ENCODE measurements at places on chromosomes 12 and 14. TPM values are rescaled to one million over a fixed set of nuclear protein-coding genes. Genes with fewer than 3 reads are reported as not detected.

GLT8D2 gene
- total RNA-seq = 16.1 TPM

GRCh38 chr14:55508676-55509075 is 68.3 kb upstream of the TBPL2 start:
- H3K4me1 ChIP-seq = no peaks in the 10 kb centered on the region
- H3K27me3 ChIP-seq = no peaks in the 10 kb centered on the region
- H3K4me3 ChIP-seq = no peak overlapping the region
- no peak for DNase-seq
- H3K36me3 ChIP-seq = no peaks in the 10 kb centered on the region

GRCh38 chr14:54493293-54493692 is 4.5 kb upstream of the GMFB start:
- H3K4me1 ChIP-seq = no peaks in the 10 kb centered on the region
- H3K27ac ChIP-seq = no peak overlapping the region
- H3K36me3 ChIP-seq = no peaks in the 10 kb centered on the region
- H3K4me3 ChIP-seq = no peak overlapping the region

FOXM1 gene
- 3.6 TPM for total RNA-seq

DNA sequence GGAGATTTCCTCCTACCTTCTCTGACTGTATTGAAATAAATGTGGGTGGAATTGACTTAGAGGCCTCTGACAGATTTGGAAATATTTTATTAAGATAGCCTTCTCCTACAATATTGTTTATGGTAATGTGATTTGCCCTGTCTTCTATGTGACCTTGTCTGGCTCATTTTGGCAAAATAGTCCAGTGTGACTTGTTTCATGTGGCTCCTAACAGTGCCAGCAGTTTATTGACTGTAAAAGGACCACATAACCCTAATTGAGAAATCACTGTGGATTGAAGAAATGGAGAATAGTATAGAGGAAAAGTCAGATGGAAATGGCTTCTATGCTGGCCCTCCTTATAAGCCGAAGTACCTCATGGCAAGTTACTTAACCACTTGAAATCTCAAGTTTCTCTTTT is 170.9 kb upstream of the PTPRQ start:
- no peaks in the 10 kb centered on the region for H3K36me3 ChIP-seq
- no peaks in the 10 kb centered on the region for H3K27me3 ChIP-seq
- H3K27ac ChIP-seq = no peak overlapping the region

- H3K4me1 ChIP-seq = no peaks in the 10 kb centered on the region
- no peak overlapping the region for H3K4me3 ChIP-seq
- no peak overlapping the region for H3K27ac ChIP-seq
- no peaks in the 10 kb centered on the region for H3K36me3 ChIP-seq
- no peak for DNase-seq
- H3K27me3 ChIP-seq = no peaks in the 10 kb centered on the region
These were observed 14.2 kb upstream of the MYO1A start for GRCh38 chr12:57063991-57064685.

DNA sequence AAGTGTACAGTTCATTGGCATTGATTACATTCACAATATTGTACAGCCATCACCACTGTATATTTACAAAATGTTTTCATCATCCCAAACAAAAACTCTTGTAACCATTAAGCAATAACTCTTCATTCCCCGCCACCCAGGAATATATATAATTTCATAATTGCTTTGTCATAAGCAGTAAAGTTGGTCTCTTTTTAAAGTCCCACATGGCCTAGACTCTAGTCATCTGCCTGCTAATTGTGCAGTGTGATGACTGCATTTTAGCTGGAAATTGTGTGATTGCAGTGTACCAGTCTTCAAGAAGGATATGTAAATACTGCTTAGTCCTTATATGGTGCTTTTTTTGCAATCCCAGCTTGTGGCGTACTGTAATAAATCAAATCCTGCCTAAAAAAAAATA is 75.1 kb upstream of the ATP2A2 start:
- no peak overlapping the region for H3K27ac ChIP-seq

TESPA1 gene
- total RNA-seq = 0.28 TPM

DNA sequence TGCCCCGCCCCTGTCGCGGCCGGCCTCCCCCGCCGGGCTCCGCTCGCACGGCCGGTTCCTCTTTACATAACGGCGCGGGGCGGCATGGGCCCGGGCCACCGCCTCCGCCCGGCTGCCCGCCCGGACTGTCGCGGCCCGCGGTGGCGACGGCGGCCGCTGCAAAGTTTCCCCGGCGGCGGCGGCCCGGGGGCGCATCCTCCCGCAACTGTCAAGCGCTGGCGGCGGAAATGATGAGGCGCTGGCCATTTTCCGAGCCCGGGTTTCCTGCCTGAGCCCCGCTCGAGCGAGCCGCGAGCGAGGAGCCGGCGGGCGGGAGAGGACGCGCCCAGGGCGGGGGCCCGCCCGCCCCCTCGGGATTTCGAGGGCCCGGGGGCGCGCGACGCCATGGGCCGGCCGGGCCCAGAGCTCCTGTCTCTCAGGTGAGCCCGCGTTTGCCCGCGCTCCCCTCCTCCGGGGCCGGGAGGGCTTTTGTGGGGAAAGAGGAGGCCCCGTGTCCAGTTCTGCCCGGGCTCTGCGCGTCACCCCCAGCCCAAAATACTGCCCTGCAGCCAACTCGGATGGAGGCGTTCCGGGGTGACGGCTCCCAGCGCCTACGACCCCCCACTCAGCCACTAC is at the start of gene SH2B3:
TSS of gene SH2B3 (plus strand) at position 65 of the 615 bp plus-strand sequence. CDS start 12,223 bp downstream, outside the sequence.
- no peaks in the 10 kb centered on the region for H3K36me3 ChIP-seq
- DNase-seq = no peak
- peak within 1 kb of the TSS; percentile 72 for H3K4me3 ChIP-seq
- H3K4me1 ChIP-seq = peaks cover 57% of the 10 kb centered on the region
- no peaks in the 10 kb centered on the region for H3K27me3 ChIP-seq

DNA sequence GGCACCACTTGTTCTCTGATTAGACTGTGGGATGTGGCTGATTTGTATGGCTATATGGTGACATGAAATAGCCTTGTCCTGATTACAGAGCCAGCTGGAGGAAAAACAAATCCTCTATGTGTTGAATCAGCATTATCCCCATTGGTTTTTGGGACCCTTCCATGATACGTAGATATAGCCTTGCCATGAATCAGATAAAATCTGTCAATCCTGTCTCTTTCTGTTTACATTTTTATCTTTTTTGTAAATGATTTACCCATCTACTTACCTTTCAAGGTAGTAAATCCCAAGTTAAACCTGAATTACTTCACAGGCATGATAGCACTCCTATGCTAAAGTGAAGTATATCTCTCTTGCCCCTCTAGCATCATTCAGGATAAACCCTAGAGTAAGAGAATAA is 789.3 kb downstream of the TMTC2 start:
- no peak for DNase-seq
- no peak overlapping the region for H3K4me3 ChIP-seq
- no peak overlapping the region for H3K27ac ChIP-seq
- H3K36me3 ChIP-seq = no peaks in the 10 kb centered on the region
- H3K27me3 ChIP-seq = no peaks in the 10 kb centered on the region

- H3K4me1 ChIP-seq = no peaks in the 10 kb centered on the region
- H3K27me3 ChIP-seq = no peaks in the 10 kb centered on the region
- DNase-seq = no peak
These were observed 305.9 kb upstream of the AMIGO2 start for GRCh38 chr12:47385653-47386052.

- H3K4me1 ChIP-seq = peaks cover 25% of the 10 kb centered on the region
- no peak for DNase-seq
- peak overlapping the region; percentile 99 for H3K4me3 ChIP-seq
These were observed 1.6 kb downstream of the TULP3 start for GRCh38 chr12:2892246-2892645.

DNA sequence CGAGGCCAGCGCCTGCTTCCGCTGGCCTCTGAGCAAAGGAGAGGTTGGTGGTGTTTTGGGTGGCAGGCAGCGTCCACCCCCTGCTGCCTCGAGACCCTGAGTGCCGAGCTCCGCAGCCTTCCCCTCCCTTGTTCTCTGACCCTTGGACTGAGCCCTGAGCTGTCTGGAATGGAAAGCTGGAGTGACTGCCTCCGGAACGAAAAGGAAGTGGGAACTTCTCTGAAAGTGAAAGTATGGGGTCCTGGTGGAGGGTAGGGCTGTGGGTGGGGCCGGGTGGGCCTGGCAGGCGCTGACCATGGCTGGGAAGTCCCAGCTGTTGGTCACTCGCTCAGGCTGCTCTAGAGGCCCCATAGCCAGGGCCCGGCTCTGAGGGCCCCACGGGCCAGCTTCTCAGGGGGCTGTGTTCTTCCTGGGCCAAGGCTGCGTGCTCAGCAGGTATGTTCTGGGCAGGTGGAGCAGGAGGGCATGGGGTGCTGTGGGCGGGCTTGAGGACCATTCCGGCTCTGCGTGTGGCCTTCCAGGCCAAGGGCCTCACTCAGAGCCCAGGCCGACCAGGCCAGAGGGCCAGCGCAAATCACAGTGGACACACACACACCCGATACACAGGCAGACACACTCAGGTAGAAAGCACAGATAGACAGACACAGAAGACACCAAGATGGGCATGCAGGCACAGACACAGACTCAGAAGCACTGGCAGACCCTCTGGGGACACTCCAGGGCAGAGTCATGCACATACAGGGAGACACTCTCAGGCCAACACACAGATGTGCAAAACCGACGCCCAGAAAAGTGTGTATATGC is at the start of gene EXOC3L4:
TSS of gene EXOC3L4 (plus strand) at position 320 of the 804 bp plus-strand sequence. CDS start 5,495 bp downstream, outside the sequence.
- H3K4me1 ChIP-seq = peaks cover 9% of the 10 kb centered on the region
- no peak for DNase-seq
- H3K36me3 ChIP-seq = no peaks in the 10 kb centered on the region
- no peak within 1 kb of the TSS for H3K4me3 ChIP-seq
- H3K27me3 ChIP-seq = no peaks in the 10 kb centered on the region
- no peak within 1 kb of the TSS for H3K27ac ChIP-seq

DNA sequence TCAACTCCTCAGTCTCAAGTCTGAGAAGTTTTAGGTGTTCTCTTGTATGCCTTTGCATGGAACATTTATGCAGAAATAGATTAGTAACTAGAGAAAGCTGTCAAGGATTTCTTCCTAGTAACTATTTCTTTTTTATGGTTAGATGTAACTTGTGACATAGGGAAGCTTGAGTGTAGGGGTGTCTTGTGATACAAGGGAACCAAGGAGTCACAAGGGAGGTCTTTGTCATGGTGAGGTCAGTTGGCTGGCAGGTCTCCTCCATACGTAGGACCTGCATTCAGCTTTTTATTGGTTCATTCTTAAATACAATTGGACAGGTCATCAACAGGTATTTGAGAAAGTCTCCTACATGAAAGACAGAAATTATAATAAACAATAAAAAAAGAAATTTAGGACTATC is 394.0 kb upstream of the CCDC196 start:
- DNase-seq = no peak
- H3K27me3 ChIP-seq = no peaks in the 10 kb centered on the region

TBC1D30 gene
- 5.2 TPM for total RNA-seq

GRCh38 chr14:73462048-73462715 is 3.8 kb upstream of the NUMB start:
- no peak overlapping the region for H3K4me3 ChIP-seq
- peak; percentile 63 for DNase-seq
- H3K27ac ChIP-seq = peak overlapping the region; percentile 21
- no peaks in the 10 kb centered on the region for H3K27me3 ChIP-seq

- H3K27me3 ChIP-seq = no peaks in the 10 kb centered on the region
- H3K4me1 ChIP-seq = peaks cover 5% of the 10 kb centered on the region
- DNase-seq = peak; percentile 49
- H3K36me3 ChIP-seq = no peaks in the 10 kb centered on the region
These were observed 48.8 kb upstream of the PAPLN start for GRCh38 chr14:73188501-73188911.

- H3K4me3 ChIP-seq = no peak overlapping the region
- no peak overlapping the region for H3K27ac ChIP-seq
- no peaks in the 10 kb centered on the region for H3K4me1 ChIP-seq
- DNase-seq = no peak
- H3K27me3 ChIP-seq = no peaks in the 10 kb centered on the region
These were observed 17.7 kb upstream of the NRXN3 start for GRCh38 chr14:78152201-78153063.

GRCh38 chr14:81946375-81946774 is 412.7 kb upstream of the SEL1L start:
- no peaks in the 10 kb centered on the region for H3K36me3 ChIP-seq
- no peak for DNase-seq
- no peaks in the 10 kb centered on the region for H3K4me1 ChIP-seq
- H3K4me3 ChIP-seq = no peak overlapping the region
- H3K27ac ChIP-seq = no peak overlapping the region

FOXA1 gene
- 0.63 TPM for total RNA-seq

DNA sequence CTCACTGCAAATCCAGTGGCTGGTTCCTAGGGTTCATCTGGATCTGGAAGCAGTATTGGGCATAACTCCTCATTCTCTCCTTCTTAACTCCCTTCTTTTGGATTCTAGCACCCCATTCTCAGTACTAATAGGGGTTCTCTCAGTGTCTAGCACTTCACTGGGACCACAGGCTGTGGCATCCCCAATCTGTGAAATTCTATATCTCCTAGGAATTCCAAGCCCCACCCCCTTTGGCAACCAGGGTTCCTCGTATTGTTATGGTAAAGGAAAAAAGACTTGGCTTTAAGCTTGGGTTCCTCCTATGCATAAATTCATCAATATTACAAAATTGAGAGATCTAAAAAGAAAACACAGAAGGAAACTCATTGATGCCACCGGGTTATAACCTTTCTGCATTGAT is 45.0 kb upstream of the FBXO21 start:
- H3K27ac ChIP-seq = no peak overlapping the region
- DNase-seq = no peak
- peaks cover 11% of the 10 kb centered on the region for H3K27me3 ChIP-seq
- no peak overlapping the region for H3K4me3 ChIP-seq

NYNRIN gene
- 7.0 TPM for total RNA-seq

DNA sequence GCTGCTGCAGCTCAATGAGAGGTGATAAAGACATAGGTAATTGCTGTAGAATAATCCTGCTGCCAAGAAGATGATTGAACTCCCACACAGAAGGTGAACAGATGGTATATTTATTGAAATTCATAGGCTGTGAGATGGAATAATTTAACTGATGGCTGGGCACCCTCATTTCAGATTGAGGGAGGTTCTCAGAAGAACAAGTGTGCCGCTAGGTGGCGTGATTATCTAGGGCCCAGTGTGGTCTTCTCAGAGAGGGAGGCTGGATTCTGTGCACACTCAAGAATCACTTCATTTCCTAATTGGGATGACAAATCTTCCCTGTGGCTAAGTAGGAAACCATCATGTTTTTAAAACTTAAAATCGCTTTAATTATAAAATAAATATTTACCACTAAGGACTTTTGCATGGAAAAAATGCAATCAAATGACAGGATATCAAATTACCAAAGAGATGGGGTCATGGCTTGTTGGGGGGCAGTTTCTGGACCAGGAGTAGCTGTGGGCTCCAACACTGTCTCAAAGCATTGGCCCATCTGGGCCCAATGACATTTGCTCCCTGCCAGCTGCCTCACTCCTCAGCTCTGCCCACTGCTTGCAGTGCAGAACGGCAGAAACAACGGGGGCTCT is 132.3 kb downstream of the SNAPC1 start:
- no peaks in the 10 kb centered on the region for H3K4me1 ChIP-seq
- H3K27ac ChIP-seq = no peak overlapping the region
- peak; percentile 27 for DNase-seq
- H3K4me3 ChIP-seq = no peak overlapping the region
- H3K36me3 ChIP-seq = no peaks in the 10 kb centered on the region
- H3K27me3 ChIP-seq = no peaks in the 10 kb centered on the region

CISTR gene
- total RNA-seq = not detected

DNA sequence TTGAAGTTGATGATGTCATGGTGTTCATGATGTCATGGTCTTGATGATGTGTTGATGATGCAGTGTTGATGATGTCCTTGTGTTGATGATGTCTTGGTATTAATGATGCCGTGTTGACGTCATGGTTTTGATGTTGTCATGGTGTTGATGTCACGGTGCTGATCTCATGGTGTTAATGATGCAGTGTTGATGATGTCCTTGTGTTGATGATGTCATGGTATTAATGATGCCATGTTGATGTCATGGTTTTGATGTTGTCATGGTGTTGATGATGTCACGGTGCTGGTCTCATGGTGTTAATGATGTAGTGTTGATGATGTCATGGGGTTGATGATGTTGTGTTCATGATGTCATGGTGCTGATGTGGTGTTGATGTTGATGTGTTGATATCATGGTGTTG is 48.0 kb upstream of the RIMBP2 start:
- H3K4me3 ChIP-seq = no peak overlapping the region
- DNase-seq = no peak
- H3K36me3 ChIP-seq = no peaks in the 10 kb centered on the region
- no peak overlapping the region for H3K27ac ChIP-seq
- peaks cover 9% of the 10 kb centered on the region for H3K27me3 ChIP-seq
